ENCODE measurements at places on chromosomes 6 and 20.

DNA sequence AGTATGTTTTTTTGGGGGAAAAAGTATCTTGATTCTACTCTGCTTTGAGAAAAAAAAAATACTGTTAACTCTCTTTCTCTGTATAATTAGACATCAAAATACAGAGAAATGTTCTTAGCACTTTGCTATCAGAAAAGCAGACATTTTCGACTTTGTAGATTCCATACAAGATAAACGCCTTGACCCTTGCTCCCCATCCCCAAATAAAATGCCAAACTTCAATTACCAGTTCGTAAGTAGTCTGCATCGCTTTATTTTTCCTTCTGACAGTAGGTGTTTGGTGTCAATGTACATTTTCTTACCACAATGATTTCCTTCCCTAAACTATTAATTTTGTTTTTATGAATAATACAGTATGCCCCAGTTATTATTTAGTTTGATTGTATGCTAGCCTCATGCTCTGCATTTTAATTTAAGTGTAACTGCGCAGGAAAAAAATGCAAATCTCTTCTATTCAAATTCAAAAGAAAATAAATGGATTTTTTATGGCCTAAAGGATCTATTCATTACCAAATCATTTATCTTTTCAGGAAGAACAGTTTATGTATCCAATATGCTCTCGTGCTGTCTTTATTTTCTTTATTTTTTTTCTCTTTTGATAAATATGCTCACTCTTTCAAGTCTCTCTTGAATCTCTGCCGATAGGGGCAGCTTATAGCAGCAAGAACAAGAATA, 84.8 kb upstream of the ZNF217 start:
- no peak for DNase-seq

DNA sequence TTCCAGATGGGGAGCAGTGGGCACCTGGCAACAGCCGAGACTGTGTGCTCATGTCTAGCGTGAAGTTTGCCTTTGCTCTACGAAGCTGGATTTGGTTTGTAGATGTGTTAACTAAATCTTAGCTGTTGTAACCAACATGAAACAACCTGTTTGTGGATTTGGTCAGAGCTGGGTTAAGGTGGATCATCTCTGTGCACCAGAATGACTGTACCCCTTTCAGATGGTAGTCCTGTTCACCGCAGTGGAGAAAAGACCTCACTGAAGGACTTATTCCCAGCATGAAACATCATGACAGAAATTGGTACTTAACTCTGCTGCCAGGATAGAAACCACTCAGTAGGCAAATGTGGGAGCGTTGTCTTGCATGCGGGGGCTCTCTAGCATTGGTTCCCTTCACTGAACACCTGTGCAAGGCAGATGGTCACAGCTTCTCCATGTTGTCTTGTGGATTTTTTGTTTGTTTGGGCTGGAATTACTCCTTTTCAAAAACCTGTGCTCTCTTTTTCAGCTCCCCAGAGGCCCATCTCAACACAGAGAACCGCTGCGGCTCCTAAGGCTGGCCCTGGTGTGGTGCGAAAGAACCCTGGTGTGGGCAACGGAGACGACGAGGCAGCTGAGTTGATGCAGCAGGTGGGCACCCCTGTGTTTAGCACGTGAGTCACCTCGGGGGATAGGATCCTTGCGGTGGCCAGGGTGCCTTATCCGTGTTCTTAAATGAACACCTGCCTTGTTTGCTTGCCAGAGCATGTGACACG, 19.3 kb upstream of the EFCAB8 start:
- DNase-seq, result no peak

DNA sequence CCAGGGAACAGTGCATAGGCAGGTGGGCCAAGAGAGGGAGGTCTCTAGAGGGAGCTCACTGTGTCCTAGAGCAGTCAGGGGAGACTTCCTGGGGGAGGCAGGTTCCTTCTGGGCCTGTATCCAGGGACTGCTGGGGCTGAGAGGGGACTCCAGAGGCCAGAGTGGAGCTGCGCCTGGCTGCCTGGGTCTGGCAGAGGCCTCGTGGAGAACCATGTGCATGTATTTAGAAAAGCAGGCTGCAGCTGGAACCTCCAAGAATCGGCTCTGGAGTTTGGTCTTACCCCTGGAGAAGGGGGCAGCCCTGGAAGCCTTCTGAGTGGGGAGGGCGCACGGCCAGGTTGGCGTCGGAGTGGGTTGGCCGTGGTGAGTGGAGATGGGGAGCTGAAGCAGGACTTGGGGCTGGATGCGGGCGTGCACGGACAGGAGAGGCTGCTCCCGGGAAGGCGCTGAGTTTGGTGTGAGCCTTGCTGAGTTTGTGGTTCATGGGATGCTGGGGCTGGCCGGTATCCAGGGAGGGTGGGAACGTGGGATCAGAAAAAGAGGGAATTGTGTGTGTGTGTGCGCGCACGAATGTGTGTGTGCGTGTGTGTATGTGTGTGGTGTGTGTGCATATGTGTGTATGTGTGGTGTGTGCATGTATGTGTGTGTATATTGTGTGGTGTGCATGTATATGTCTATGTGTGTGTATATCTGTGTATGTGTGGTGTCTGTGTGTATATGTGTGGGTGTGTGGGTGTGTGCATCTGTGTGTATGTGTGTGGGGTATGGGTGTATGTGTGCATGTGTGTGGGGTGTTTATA, 10.8 kb downstream of the VSTM2L start:
- no peak for DNase-seq

GRCh38 chr6:127031511-127031910, 87.0 kb upstream of the RSPO3 start:
- DNase-seq, result no peak

GRCh38 chr6:70363741-70364493, 49.4 kb upstream of the FAM135A start:
- no peak for DNase-seq

DNA sequence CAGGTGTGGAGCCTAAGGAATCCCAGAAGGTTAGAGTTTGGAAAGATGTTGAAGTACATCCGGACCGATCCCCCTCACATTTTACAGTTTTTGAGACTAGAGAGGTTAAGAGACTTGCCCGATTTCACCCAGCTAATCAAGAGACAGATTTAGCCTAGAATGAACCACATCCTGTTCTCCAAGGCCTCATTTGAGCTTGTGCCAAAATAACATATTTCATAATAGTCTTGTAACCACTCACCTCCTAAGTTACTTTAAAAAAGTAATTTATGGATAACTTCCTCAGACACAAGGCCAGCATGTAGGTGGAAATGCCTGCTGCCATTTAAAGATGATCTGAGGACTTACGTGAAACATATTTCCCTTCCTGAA, 39.8 kb upstream of the ARHGAP18 start:
- DNase-seq, result no peak

- peak; percentile 86 for DNase-seq
Measured at GRCh38 chr20:653110-653589, at the start of gene SRXN1. SRXN1 (minus strand) TSS chr20:653200; CDS start chr20:653185, 15 bp downstream.

DNA sequence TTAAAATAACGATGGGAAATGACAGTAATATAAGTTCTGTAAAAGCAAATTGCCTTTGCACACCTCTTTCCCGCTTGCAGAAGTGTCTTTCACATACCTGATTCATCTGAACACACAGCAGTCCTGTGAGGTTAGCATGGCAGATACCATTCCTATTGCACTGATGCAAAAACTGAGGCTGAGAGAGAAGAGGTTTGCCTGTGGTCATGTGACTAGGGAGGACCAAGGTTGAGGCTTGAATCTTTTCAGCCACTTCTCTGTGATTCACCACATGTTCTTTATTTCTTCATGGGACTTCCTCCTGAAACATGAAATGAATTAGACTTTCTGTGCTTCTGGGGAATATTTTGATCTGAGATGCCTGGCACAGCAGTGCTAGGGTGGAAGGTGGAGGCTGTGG, 92.9 kb downstream of the VEGFA start:
- DNase-seq, result no peak

DNA sequence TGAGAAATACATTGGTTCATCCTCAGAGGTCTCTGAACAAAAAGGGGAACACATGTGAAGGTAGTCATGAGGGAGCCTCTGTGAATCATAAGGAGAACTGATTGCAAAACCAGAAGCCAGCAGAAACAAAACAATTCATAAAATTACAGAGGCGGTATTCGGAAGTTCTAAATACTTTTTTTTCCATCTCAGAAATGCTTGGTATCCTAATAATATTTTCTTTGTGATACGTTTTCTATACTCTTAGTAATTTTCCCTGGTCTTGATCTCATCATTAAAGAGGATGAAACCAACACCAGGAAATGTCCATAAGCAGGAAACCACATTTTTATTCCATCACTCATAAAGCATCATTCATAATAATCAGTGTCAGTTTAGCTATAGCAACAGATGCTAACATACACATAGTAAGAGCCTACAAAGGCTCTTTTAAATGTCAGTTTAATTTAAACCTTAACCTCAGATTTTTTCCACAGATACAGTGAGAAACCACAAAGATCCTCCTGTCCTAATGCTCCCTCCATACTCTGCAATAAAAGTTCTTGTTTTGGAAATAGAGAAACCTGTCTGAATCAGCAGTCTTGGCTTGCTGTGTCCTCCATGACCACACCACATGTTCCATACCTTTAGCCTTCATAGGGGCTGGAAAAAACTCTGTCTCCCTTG, 29.2 kb downstream of the SGK1 start:
- DNase-seq, result peak; percentile 48

DNA sequence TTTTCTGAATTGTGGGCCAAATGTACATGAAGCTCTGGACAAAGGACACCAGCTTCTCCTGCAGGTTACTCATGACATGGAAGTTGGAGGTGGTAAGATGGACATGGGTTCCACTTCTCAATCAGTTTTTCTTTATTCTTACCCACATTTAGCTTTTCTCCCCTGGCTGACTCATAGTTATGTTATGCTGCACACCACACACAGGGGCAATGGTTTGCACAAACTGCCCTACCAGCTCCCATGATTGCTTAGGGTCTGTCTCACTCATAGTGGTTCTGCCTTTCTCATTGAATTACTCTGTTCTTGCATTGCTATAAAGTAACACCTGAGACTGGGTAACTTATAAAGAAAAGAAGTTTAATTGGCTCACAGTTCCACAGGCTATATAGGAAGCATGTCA, 4.5 kb upstream of the CD109 start:
- no peak for DNase-seq

DNA sequence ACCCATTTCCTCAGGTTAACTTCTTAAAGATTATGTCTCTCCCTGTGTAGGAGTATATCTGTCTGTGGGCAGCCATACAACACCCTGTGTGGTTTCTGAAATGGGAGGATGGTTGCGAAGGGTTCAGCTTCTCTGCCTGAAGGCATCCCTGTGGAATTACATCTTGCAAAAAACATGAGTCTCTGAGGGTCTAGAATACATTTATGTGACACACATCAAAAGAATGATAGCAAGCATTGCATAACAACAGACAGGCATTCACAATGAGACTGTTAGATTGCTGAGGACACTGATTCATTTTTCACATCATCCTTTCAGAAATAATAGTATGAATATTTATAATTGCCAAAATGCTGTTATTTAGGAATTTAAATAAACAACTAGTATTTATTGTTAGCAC, 670.9 kb downstream of the HTR1B start:
- DNase-seq, result peak; percentile 72

- DNase-seq, result no peak
Measured at GRCh38 chr6:161736781-161737292, 463.0 kb upstream of the AGPAT4 start.

GRCh38 chr6:7992002-7992815, 72.0 kb downstream of the BLOC1S5 start:
- peak; percentile 77 for DNase-seq

Data from trophoblast cell (in vitro differentiated cells and primary cell).